ENCODE measurements at places on chromosomes 2 and 18.

DNA sequence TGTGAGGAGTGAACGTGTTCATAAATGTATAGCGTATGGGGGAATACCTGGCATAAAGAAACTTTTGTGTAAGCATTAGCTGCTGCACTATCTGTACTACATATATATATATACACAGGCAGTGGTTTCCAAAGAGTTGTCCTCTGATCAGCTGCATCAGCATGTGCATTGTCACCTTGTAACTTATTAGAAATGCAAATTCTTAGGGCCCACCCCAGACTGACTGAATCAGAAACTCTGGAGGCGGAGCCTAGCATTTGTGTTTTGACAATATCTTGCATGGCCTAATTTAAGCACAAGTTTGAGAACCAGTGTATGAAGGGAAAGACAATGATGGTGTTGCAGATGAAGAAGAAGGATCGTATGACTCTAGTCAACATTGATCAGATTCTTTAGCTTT is 299.5 kb downstream of the CCDC102B start:
- DNase-seq = no peak

GRCh38 chr2:229708335-229708734 is 6.0 kb downstream of the DNER start:
- no peak for DNase-seq

GRCh38 chr2:237588044-237588696 is 2.4 kb downstream of the RAB17 start:
- no peak for DNase-seq

DNA sequence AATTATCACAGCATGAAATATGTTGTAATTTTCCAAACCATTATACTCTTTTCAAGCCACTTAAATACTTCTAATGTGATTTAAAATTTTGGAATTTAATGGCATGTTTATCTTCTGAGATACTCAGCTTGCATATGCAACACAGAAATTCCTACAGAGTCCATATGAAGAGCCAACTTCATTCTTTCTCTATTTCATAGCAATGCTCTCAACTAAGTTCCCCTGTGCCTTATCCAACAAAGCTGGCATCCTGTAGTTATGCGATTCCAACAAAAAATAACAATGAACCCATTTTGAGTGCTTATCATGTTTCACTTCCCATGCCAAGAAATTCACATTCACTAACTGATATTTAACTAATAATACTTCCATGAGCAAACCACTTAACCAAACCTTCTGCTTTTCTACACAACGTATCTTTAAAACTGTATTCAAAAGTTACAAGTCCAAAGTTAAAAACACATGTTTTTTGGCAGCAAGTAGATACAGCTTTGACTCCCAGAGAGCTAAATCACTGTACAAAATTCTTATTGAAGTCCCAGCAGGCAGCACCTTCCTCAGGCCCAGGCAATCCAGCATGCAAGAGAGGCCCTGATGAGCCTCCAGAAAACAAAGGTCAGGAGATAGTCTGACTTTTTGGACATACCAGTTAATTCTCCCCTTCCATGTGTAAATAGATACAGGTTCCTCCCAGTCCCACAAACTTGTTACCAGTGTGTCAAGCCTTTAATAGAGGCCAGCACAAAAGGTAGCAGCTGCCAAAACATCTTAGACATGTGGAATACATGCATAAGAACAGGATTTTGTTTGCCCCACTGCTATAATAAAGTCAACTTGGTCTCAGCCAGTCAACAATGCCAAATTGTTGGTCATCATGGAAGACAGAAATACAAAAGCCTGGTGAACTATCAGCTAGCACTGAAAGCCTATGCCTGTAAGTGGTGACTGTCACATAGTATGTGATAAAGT is 113.1 kb upstream of the WDR75 start:
- no peak for DNase-seq

DNA sequence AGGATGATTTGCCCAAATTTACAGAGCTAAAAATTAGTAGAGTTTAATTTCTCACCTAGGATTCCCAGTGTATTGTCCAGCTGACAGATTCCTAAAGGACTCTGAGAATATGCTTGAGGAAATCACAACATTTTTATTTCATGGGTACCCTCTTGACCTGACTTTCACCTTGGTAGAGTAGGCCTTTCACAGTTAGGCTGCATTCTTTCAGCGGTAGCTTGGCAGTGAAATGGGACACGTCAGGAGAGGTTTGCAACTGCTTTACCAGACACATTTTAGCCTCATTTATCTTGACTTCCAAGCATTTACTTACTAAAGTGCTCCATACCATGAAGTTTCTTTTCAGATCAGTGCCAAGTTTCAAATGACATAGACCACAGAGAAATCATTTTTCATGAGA is 937.9 kb upstream of the LRRTM1 start:
- DNase-seq = no peak

DNA sequence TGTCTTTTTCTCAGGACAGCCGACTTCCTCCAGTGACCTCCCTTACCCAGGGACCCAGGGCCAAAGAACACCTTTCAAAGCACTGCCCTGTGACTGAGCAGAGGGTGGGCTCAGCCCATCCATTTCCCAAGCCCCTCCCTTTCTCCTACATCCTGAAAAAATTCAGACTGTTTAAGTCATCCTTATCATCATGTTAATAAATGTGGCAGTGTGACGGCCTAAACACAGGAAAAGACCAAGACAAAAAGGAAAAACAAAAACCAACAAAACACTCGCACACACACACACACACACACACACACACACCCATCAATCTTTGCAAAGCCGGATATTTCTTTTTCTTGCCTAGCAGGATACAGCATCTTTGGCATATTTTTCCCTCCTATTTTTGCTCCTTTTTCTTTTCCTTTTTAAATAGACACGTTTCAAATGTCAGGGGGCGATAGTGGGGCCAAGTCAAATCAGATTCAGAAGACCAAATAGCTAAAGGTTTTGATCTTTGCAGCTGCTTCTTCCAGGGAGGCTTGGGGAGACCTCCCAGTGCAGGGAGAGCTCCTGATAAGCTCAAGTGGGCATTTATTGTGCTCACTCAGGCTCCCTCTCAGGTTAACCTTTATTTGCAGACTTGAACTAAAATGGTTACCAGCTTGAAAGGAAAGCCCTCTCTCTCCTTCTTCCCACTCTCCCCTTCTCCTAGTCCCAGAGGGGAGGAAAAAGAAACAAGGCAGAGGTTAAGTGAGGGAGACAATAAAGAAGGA is 39.5 kb upstream of the NRP2 start:
- no peak for DNase-seq
